ENCODE measurements at places on chromosomes 1 and 21.

- no peak for DNase-seq
Measured at GRCh38 chr1:244449936-244450508, 1.7 kb downstream of the ADSS2 start.

DNA sequence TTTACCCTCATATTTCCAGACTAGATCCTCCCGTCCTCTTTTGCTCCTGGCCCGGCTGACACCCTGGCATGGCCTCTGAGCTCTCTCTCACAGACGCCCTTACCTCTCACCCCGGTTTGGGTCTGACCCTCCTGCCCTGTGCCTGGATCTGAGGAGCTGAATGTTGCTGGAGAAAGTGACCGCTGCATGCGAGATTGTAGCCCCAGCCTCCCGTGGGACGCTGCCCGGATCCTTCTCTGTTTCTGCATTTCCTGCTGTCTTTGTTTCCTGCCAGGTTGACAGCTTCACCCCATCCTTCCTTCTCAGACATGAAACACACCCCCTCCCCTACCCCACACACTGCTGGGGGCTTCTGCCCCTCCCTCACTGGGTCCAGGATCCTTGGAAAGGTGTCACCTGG lies 9.5 kb downstream of the FAM131C start:
- no peak for DNase-seq

DNA sequence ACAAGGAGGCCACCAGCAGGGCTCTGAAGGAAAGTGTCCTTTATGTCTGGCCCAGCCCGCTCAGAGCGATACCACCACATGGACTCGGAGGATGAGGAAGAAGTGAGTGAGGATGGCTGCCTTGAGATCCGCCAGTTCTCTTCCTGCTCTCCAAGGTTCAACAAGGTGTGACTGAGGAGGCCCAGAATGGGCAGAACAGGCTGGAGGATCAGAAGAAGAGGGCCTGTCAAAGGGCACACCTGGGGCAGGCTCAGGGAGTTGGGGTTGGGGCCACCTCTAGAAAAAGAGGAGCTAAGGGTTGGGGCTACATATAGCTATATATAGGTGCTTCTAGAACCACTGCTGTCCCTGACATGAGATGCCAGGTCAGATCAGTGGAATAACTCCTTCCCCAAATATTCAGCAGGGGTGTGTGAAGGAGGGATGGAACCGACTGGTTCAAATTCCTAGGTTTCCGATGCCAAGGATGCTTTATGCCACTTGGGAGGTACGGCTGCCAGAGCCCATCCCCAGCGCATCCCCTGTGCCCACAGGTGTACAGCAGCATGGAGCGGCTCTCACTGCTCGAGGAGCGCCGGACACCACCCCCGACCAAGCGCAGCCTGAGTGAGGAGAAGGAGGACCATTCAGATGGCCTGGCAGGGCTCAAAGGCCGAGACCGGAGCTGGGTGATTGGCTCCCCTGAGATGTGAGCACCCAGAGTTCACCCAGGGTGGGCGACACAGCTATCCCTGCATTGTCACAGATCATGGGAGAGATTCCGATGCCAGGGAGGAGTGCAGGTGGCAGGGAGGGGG lies 102.2 kb downstream of the PIK3R3 start:
- no peak for DNase-seq

DNA sequence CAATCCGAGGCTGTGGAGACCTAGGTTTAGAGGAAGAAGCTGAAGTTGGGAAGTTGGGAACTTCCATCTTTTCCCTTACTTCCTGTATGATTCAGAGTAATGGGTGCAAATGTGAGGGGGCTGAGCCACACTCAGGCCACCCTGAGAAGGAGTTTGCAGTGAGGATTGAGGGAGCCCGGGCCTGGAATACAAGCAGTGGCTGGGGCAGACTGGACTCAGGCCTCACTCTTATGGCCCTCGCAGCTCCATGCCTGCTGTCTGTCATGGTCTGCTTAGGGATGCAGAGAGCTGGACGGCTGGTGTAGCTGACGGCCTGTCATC lies 73.7 kb upstream of the RAB4A start:
- DNase-seq: no peak

- DNase-seq: no peak
Measured at GRCh38 chr1:99784809-99785255, 18.4 kb upstream of the FRRS1 start.

DNA sequence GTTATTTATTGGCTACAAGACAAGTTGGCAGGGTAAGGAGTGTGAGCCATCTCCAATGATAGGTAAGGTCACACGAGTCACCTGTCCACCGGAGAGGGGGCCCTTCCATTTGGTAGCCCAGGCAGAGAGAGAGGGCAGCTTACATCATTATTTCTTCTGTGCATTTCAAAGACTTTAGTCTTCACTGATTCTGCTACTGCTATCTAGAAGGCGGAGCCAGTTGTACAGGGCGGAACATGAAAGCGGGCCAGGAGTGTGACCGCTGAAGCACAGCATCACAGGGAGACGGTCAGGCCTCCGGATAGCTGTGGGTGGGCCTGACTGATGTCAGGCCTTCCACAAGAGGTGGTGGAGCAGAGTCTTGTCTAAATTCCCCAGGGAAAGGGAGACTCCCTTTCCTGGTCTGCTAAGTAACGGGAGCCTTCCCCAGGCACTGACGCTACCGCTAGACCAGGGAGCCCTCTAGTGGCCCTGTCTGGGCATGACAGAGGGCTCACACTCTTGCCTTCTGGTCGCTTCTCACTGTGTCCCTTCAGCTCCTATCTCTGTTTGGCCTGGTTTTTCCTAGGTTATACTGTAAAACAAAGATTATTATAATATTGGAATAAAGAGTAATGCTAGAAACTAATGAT lies 36.7 kb downstream of the ZNF695 start:
- peak; percentile 55 for DNase-seq

- no peak for DNase-seq
Measured at GRCh38 chr1:43129426-43129825, 42.7 kb downstream of the EBNA1BP2 start.

DNA sequence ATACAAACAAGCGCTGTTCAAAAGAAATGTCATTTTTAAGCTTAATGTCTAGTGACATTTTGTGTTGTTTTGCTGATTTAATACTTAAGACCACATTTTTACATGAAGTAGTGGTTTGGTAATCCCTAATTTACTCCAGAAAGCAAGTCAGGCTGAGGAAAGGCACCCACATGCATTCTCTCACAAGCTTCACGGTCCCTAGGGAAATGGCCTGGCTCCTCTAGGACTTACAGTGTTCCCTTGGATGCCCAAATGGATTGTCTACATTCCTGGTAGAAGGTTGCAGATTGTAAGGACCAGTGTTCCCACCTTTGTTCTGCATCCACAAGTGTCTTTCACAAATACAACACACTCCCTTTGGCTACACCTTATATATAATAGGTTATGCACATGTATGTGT lies 9.5 kb downstream of the GPSM2 start:
- no peak for DNase-seq

DNA sequence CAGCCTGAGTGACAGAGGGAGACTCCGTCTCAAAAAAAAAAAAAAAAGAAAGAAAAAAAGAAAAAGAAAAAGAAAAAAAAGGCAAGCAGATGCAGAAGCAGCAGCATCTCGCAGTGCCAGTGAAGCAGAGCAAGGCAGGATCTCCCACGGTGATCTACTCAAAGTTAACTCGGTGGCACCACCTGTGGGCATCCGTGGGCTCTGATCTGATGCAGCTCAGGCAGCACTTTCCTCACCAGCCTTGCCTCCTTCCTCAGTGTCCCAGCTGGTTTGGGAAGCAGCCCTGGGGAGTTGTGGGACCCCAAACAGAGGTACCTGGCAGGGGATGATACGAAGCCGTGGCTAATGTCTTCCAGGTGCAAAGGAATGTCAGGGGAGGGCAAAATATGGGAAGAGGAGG lies 104.3 kb upstream of the KRTAP19-8 start:
- DNase-seq: no peak

DNA sequence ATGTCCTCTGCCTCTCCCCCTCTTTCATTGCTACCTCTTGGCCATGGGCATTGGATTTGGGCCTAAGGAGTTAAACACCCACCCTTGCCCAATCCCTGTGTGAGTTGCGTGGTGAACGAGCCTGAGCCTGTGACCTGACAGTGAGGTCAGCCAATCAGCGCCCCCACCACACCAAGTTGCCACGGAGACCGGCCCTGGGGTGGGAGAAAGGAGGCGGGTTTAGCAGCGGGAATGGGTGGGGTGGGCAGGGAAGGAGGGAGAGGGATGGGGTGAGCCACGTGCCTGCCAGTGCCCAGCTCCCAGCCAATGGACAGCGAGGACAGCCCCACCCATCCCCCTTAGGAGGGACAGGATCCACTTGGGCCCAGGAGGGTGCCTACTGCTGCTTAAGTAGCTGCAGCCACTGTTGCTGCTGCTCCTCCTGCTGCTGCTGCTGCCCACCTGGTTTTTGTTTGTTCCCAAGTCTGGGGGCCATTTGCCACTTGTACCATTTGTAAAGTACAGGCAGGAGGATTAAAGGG lies 9.5 kb downstream of the ZBTB7B start:
- no peak for DNase-seq

DNA sequence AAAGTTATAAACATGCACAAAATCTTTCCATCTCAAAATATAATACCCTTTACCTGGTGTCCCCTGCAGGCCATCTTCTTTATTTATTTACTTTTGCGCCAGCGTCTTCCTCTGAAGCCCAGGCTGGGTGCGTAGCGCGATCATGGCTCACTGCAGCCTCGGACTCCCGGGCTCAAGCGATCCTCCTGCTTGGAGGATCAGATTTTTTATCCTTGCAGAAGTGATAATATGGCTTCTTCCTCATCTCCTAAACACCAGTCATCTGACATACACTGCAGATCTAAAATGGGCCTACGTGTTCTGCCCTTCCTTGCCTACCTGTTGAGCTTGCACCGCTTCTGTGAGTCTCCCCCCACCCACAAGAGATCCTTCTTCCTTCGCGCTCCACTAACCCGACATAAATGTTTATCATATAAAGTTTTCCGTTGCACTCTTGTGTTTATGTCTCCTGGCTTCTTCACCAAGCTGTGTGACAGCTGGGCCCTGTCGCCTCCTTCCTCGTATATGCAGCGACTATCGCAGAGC lies 506 bp upstream of the SRP9 start:
- DNase-seq: no peak

- no peak for DNase-seq
Measured at GRCh38 chr1:76177615-76178014, 103.1 kb downstream of the ST6GALNAC3 start.

- peak; percentile 24 for DNase-seq
Measured at GRCh38 chr1:52697795-52698674, at the start of gene COA7. COA7 (minus strand) TSS chr1:52698347; CDS start chr1:52698326, 21 bp downstream.

DNA sequence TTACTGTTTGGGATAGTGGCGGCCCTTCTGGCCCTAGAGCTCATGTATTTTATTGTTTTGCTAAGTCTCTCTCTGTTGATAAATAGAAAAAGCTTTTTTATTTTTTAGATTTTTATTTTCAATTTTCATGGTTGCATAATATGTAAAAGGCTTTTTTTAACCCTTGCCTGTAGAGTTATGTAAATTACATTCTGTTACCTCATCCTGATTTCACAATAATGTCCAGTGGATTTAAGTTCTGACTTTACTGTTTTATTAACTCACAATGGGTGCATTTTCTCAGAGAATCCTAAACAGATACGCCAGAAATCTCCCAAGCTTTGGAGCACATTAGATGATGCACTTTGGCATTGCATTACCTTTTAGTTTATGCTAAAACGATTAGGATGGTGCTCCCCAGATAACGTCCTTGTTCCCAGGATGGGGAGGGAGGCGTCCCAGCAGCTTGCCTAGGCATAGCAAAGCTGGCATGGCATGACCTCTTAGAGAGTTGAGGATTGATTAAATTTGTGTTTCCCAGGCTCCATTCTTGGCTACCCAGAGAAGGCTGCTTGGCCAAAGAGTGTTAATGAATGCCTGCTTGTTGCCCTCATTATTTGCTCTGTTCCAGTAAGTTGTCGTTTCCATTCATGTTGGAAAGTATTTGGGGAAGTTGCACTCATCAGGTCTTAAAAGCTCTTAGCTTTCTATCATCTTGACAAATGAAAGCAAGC lies 17.1 kb downstream of the UTP25 start:
- no peak for DNase-seq

- no peak for DNase-seq
Measured at GRCh38 chr1:184802354-184803179, 47.9 kb upstream of the EDEM3 start.

- no peak for DNase-seq
Measured at GRCh38 chr1:41709873-41710272, 208.8 kb downstream of the HIVEP3 start.

GRCh38 chr1:47967864-47968555 lies 29.2 kb downstream of the TRABD2B start:
- DNase-seq: no peak

DNA sequence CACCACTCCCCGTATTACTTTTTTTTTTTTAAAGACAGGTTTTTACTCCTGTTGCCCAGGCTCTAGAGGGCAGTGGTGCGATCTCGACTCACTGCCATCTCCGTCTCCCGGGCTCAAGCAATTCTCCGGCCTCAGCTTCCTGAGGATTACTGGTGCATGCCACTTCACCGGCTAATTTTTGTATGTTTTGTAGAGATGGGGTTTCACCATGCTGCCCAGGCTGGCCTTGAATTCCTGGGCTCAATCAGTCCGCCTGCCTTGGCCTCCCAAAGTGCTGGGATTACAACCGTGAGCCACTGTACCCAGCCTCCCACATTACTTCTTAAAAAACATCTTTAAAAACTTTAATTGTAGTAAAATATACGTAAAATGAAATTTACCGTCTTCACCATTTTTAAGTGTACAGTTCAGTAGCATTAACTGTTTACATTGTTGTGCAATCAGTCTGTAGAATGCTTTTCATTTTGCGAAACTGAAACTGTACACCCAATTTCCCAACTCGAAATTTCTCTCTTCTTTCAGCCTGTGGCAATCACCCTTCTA lies 77.0 kb downstream of the ZMYM4 start:
- DNase-seq: no peak

- no peak for DNase-seq
Measured at GRCh38 chr1:55338448-55338820, 123.3 kb upstream of the USP24 start.

DNA sequence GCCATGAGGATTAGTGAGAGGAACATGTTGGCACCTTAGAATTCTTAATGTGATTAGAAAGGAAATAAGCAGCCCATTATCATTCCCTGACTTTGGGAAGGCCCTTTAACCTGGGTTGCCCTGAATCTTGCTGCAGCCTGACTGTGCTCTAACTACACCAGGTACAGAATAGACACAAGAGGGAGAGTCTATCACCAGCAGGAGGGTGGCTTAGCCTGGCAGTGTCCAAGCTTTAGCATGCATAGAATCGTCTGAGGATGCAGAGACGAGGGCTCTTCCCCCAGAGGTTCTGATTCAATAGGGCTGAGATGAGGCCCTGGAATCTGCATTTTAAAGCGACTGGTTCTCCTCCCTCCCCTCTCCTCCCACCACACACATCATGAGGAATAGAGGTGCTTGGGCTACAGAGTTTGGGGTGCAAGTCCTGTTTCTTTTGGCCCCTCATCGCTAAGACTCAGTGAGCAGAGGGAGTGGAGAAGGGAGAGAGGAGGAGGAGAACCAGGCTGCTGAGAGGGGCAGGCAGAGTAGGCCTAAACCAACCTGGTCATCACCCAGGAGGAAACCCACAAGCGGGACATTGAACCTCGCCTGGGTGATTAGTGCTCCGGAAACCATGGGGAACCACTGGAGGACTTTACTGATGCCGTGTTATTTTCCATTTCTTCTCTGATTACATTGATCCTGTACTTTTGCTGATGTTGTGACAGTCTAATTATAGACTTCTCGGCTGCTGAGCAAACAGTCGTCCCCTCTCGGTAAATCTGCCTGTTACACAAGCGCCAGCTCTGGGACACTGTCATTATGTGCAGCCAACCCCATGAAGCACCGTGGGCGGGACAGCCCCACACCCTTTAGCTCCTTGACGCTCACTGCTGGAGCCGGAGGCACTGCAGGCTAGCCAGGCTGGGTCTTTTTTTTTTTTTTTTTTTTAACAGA lies 6.3 kb upstream of the TENT5C start:
- no peak for DNase-seq
